ENCODE measurements at places on chromosomes 3 and 15. TPM values are rescaled to one million over a fixed set of nuclear protein-coding genes. Genes with fewer than 3 reads are reported as not detected.

DNA sequence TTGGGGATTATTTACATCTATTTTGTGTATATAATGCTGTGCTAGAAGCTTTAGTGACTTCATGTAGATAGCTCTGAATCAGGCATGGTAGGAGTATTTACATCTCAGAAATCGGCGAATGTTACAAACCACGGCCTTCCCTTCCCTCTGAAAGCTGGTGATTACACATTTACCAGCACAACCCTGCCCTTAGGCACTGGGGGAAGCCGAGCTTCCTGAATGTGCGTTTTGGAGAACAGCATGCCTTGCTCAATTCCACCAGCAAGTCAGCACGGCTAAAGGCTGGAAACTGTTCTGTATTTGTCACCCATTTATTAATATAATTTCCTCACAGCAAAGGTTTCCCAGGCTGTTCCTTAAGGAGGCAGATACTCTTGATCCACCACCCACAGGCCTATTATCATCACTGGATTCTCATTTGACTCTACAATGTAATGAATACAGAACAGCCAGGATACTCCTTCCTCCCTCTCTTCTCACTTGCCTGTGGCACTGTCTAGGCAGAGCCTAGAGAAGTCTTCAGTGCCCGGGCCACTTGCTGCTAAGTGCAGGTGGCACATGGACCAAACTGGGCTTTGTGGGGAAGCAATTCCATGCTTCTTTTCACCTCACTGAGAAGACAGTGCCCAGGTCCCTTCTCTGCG lies 55.2 kb upstream of the CACNA2D3 start:
- H3K4me1 ChIP-seq: peaks cover 4% of the 10 kb centered on the region
- no peaks in the 10 kb centered on the region for H3K27me3 ChIP-seq
- H3K4me3 ChIP-seq: no peak overlapping the region
- H3K36me3 ChIP-seq: no peaks in the 10 kb centered on the region
- peak overlapping the region; percentile 40 for H3K27ac ChIP-seq

- no peaks in the 10 kb centered on the region for H3K36me3 ChIP-seq
- no peak overlapping the region for H3K27ac ChIP-seq
- H3K27me3 ChIP-seq: no peaks in the 10 kb centered on the region
- no peaks in the 10 kb centered on the region for H3K4me1 ChIP-seq
- no peak for DNase-seq
- H3K4me3 ChIP-seq: no peak overlapping the region
These were observed 455.5 kb downstream of the ERC2 start for GRCh38 chr3:56012721-56013120.

MINAR1 gene
- total RNA-seq: 0.47 TPM

GRCh38 chr3:158912188-158912587 lies 110.3 kb downstream of the MFSD1 start:
- H3K4me3 ChIP-seq: no peak overlapping the region
- H3K36me3 ChIP-seq: no peaks in the 10 kb centered on the region
- no peaks in the 10 kb centered on the region for H3K4me1 ChIP-seq
- no peaks in the 10 kb centered on the region for H3K27me3 ChIP-seq
- DNase-seq: no peak
- no peak overlapping the region for H3K27ac ChIP-seq

GRCh38 chr3:8112587-8112986 lies 389.0 kb upstream of the LMCD1 start:
- no peaks in the 10 kb centered on the region for H3K4me1 ChIP-seq
- no peak for DNase-seq
- H3K27me3 ChIP-seq: no peaks in the 10 kb centered on the region
- no peak overlapping the region for H3K27ac ChIP-seq
- H3K36me3 ChIP-seq: no peaks in the 10 kb centered on the region

DNA sequence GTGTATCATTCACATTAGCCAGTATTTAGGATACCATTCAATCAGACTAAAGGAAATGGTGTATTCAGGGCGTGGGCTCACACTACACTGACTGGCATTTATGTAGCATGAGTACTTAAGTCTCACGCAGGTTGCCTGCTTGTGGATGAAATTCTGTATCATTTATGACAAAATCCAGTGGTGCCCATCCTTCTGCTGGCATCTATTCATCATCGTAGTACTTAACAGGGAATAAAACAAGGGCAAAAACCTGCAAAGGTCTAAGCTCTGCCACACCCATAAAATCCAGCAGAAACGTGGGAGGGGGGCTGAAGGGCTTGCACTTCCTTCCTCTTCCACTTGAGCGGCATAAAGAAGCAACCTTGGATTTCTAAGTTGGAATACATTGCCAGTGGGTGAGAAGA lies 2.7 kb downstream of the GAP43 start:
- H3K27ac ChIP-seq: no peak overlapping the region
- DNase-seq: no peak
- no peaks in the 10 kb centered on the region for H3K36me3 ChIP-seq
- peaks cover 17% of the 10 kb centered on the region for H3K27me3 ChIP-seq
